ENCODE measurements at places on chromosomes 11 and 22.

GRCh38 chr11:88318017-88318416 is 19.5 kb downstream of the CTSC start:
- no peak for DNase-seq

DNA sequence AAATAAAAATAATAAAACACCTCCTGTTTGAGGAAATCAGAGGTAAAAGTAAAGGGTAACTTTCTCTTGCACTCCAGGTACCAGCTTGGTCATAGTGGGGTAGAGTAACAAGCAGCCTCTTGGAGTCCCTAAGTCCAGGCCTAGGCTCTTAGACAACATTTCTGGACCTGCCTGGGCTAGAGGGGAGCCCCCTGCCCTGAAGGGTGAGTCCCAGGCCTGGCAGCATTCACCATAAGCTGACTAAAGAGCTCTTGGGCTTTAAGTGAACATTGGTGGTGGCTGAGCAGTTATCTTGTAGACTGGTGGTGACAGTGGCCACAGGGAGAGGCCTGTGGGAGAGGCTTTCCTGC is 18.6 kb upstream of the OR56A3 start:
- no peak for DNase-seq

- no peak for DNase-seq
Observed at GRCh38 chr22:47630741-47631534, 868.5 kb downstream of the TBC1D22A start.

GRCh38 chr22:46084376-46084775 is 66.0 kb upstream of the PPARA start:
- no peak for DNase-seq

GRCh38 chr11:1827095-1827813 is 7.5 kb upstream of the SYT8 start:
- no peak for DNase-seq

GRCh38 chr22:27624705-27625104 is 176.9 kb downstream of the MN1 start:
- no peak for DNase-seq

GRCh38 chr11:770642-771616 is 6.4 kb downstream of the GATD1 start:
- DNase-seq: no peak

GRCh38 chr11:61815790-61816735 is 740 bp downstream of the FADS1 start:
- DNase-seq: peak; percentile 54

- DNase-seq: no peak
Observed at GRCh38 chr11:11513422-11513821, 108.4 kb downstream of the GALNT18 start.
